Skin of body (tissue), 3 donors: ENCODE measurements at places on chromosomes 5 and 9. TPM values are rescaled to one million over a fixed set of nuclear protein-coding genes. Genes with fewer than 3 reads are reported as not detected.
A peak's percentile ranks its signal among the peaks of the same experiment; 100 is the strongest.

The C9orf72 gene
- 19.3 TPM for total RNA-seq

GRCh38 chr5:178642351-178642909 lies 15.6 kb upstream of the CLK4 start:
- DNase-seq: no peak

GRCh38 chr9:129458155-129458661 lies 162.7 kb downstream of the C9orf50 start:
- DNase-seq: no peak

GRCh38 chr9:130970855-130971254 lies 31.8 kb upstream of the FIBCD1 start:
- DNase-seq: no peak

DNA sequence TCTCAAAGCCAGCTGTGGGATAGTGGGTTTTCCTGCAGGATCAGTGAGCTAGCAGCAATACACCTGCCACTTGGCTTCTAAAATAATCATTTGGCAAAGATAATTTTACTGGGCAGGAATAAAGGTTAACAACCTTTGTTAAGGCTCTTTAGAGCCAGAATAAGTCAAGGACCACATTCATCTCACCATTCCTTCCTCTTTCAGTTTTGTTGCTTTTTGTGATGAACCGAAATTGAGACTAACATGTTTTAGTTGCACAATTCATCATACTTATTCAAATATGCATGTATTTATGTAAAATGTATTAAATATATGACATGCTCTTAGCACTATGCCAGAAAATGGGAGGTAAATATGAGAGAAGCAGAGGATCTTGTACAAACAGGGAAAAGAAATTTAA lies 824.4 kb upstream of the TYRP1 start:
- no peak for DNase-seq

GRCh38 chr9:6893350-6894131 lies 135.8 kb downstream of the KDM4C start:
- DNase-seq: no peak

GRCh38 chr5:29769474-29769873 lies 1424.0 kb upstream of the CDH6 start:
- DNase-seq: no peak

DNA sequence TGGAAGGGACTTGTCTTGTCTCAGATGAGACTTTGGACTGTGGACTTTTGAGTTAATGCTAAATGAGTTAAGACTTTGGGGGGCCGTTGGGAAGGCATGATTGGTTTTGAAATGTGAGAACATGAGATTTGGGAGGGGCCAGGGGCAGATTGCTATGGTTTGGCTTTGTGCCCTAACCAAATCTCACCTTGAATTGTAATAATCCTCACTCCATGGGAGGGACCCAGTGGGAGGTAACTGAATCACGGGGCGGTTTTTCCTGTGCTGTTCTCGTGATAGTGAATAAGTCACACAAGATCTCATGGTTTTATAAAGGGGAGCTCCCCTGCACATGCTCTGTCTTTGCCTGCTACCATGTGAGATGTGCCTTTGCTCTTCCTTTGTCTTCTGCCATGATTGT lies 72.1 kb downstream of the RAI14 start:
- DNase-seq: no peak

DNA sequence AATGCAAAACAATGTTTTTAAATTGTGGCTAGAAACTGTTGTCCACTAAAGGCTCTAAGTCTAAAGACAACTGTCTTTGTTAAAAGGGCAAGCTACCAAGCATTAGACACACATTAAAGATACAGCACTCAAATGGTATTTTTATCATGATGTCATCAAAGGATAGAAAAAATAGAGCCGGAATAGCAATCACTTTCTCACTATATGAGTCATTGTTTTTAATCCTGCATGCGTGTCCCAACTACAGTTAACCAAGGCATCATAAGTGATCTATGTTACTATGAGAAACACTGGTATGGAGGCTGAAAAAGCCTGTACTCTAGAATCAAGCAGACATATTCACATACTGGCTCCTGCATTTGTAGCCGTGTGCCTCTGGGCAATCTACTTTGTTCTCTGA lies 1.9 kb upstream of the PJA2 start:
- peak; percentile 23 for DNase-seq

GRCh38 chr5:160471761-160472160 lies 50.1 kb downstream of the PTTG1 start:
- no peak for DNase-seq
